ENCODE measurements at places on chromosomes 7 and 10. TPM values are rescaled to one million over a fixed set of nuclear protein-coding genes. Genes with fewer than 3 reads are reported as not detected.
A peak's percentile ranks its signal among the peaks of the same experiment; 100 is the strongest.

The NACAD gene
- 0.14 TPM for total RNA-seq

The ZNF736 gene
- 11.6 TPM for total RNA-seq

The CCNJ gene
- total RNA-seq, result 4.5 TPM

DNA sequence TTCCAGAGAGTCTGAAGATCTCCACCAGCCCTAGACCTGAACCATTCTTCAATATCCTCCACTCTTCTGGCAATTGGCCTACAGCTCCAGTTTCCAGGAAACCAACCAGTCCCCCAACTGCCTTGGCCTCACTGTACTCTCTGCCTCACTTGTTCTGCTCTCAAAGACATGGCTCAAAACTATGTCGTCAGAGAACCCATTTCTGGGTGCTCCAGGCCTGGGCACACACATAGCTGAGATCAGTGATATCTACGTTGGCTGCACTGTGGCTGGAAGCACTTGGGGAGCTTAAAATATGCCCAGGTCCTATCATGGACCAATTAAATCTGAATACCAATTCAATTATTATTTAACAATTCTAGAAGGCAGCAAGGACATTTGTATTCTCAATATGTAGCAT is 93.1 kb downstream of the COBL start:
- H3K27me3 ChIP-seq, result no peaks in the 10 kb centered on the region
- no peak overlapping the region for H3K27ac ChIP-seq
- no peak for DNase-seq
- H3K4me1 ChIP-seq, result no peaks in the 10 kb centered on the region

DNA sequence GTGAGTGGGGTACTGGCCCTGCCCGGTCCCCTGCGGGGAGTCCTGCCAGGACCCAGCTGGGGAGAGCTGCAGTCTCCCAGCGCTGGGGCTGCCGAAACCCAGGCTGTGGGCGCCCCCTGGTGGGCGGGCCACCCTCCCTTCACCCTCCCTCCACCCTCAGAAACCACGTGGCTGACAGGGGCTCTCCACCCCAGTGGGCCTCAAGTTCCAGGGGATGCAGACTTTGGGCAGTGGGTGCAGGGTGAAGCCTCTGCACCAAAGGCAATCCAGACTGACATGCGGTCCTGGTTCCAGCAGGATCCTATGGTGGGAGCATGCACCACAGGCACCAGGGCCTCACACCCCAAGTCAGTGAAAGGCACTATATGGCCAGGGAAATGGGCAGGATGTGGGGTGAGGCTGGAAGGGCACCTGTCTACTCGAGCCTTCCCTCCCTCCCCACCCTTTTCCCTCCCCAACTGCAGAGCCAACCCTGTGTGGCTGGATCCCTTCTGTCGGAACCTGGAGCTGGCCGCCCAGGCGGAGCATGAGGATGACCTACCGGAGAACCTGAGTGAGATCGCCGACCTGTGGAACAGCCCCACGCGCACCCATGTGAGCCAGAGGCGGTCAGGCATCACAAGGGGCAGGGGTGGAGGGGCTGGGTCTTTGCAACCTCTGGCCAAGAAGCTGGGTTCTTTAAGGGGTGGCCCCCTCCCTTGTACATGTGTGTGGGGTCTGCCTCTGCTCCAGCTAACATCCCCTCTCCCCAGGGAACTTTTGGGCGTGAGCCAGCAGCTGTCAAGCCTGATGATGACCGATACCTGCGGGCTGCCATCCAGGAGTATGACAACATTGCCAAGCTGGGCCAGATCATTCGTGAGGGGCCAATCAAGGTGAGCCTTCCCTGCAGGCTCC is 38.8 kb downstream of the PSAP start:
- no peaks in the 10 kb centered on the region for H3K27me3 ChIP-seq
- H3K27ac ChIP-seq, result no peak overlapping the region
- H3K36me3 ChIP-seq, result peaks cover 38% of the 10 kb centered on the region
- no peak overlapping the region for H3K4me3 ChIP-seq
- peak; percentile 38 for DNase-seq

GRCh38 chr10:42734536-42734935 is 48.1 kb upstream of the BMS1 start:
- H3K36me3 ChIP-seq, result no peaks in the 10 kb centered on the region
- no peak overlapping the region for H3K4me3 ChIP-seq
- DNase-seq, result no peak
- no peaks in the 10 kb centered on the region for H3K27me3 ChIP-seq
- H3K4me1 ChIP-seq, result no peaks in the 10 kb centered on the region
- H3K27ac ChIP-seq, result no peak overlapping the region

GRCh38 chr7:33395340-33395739 is 266.0 kb downstream of the BBS9 start:
- no peaks in the 10 kb centered on the region for H3K27me3 ChIP-seq
- H3K36me3 ChIP-seq, result no peaks in the 10 kb centered on the region

DNA sequence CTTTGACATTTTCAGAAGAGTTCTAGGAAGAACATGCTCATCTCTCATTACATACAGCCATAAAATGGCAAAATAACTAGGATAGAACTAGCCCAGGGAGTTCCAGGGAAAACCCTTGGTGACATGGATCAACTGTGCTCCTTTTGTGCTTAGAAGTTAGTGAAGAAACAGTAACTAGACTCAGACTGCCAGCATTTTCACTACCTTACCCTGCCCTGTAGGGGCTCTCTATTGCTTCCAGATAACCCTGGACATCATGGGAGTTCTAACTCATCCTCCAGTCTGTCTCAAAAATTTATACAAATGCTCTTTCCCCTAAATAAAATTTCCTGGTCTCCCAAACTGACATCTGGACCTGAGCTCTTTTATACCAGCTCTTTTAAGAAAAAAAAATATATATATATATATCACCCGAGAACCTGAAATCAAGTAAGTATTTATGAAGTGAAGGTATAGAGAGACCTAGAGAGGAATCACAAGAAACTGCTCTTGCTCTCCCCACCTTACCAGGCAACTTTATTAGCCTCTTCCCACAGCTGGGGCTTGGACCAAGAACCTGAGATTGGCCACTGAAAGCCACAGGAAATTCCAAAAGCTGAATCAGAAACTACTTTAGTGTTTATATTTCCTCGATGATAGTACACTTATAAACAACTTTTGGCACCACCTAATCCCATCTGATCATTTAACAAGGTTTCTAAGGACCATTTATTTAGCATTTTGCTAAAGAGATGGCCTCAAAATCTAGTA is 101.4 kb downstream of the RELN start:
- H3K27ac ChIP-seq, result no peak overlapping the region
- H3K4me3 ChIP-seq, result no peak overlapping the region
- no peaks in the 10 kb centered on the region for H3K4me1 ChIP-seq
- H3K27me3 ChIP-seq, result no peaks in the 10 kb centered on the region

DNA sequence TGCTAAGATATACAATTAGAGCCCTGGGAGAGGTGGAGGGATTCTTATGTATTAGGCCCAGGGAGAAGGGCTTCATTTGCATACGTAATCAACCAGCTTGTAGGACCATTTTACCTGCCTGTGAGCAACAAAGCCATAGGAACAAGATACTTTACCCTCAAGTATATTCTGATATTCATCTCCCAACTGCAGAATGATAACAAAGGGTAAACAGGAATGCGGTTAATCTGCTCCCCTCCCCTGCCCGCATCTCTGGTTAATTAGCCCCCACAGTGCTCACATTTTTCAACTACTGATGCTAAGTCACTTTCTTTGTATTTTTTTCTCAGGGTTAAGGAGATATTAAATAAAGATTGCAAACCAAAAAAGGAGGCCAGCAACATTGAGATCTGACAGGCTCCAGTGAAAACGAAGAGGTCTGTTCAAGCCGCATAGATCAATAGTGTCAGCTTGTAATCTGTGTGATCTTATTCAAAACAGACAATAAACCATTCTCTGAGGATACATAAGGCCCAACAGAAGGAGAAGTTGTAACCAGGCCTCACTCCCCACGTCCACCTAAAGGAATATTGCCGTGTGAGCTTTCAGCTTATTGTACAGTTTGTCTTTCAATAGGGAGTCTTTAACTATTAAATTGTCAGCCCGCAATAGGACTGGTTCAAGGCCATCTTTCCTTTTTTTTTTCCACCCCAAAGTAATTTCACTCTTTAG is 203.4 kb downstream of the RAPGEF5 start:
- H3K27ac ChIP-seq, result no peak overlapping the region
- no peak overlapping the region for H3K4me3 ChIP-seq
- peaks cover 18% of the 10 kb centered on the region for H3K36me3 ChIP-seq
- H3K4me1 ChIP-seq, result peaks cover 12% of the 10 kb centered on the region
- no peaks in the 10 kb centered on the region for H3K27me3 ChIP-seq

- peaks cover 11% of the 10 kb centered on the region for H3K4me1 ChIP-seq
- H3K27ac ChIP-seq, result no peak within 1 kb of the TSS
- DNase-seq, result no peak
- H3K27me3 ChIP-seq, result peaks cover 3% of the 10 kb centered on the region
Observed at GRCh38 chr7:76424413-76425111, at the start of gene ZP3. Gene ZP3 (plus strand): TSS chr7:76424950. CDS start chr7:76424965, 15 bp downstream.

GRCh38 chr10:104242545-104242944 is 10.4 kb upstream of the CFAP43 start:
- H3K27me3 ChIP-seq, result no peaks in the 10 kb centered on the region
- no peak overlapping the region for H3K4me3 ChIP-seq
- H3K4me1 ChIP-seq, result no peaks in the 10 kb centered on the region
- H3K27ac ChIP-seq, result no peak overlapping the region
- no peaks in the 10 kb centered on the region for H3K36me3 ChIP-seq

Measured in thymus (tissue), 14 donors.